Sigmoid colon (tissue), 7 donors: ENCODE measurements at places on chromosomes 4 and X. TPM values are rescaled to one million over a fixed set of nuclear protein-coding genes. Genes with fewer than 3 reads are reported as not detected.

DNA sequence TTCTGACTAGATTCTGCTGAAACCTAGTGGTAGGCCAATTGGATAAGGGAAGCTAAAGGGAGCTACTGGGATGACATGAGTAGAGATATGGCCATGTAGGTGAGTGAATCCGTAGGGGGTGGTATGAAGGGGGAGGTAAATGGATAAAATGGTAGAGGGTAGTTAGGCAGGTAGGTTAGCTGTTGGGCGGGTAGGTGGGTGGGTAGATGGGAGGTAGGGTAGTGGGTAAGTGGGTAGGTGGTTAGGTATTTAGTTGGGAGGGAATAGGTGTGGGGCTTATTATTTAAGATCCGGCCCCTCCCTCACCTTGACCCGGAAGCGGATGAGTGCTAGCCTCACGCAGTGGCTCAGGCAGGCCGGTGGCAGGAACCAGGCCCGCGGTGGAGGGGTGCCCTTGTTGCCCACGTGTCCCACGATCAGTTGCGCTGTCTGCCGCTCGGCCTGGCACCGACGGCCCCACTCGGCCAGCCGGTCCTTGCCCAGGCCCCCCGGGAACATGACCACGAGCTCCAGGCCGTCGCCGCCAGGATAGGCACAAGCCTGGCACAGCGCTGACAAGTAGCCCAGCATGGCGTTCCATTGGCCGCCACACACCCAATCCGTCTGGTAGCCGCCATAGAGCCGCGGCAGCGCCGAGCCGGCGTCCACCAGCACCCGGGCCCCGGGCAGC lies 725 bp downstream of the FAM120C start:
- H3K4me1 ChIP-seq, result no peaks in the 10 kb centered on the region
- peak; percentile 82 for DNase-seq
- H3K36me3 ChIP-seq, result no peaks in the 10 kb centered on the region

DNA sequence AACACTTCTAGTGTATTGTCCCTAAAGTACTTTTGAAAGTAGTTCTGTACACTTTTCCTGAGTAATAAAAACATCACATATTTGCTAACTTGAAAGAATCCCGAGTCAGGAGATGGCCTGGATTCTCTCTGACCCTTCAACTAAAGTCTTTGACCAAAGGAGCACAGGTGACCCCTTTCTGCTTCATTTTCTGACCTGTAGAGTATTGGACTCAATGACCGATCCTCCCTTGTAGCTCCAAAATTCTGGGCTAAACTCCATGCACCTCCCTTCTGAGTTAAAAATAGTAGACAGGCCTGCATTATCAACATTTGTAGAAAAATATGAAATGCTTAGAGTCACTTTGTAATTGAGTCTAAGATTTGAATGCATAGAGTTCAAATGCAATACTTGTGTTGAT lies 4.0 kb upstream of the TAPT1 start:
- H3K4me3 ChIP-seq, result no peak overlapping the region
- no peaks in the 10 kb centered on the region for H3K36me3 ChIP-seq
- H3K27me3 ChIP-seq, result no peaks in the 10 kb centered on the region
- no peak for DNase-seq
- peaks cover 6% of the 10 kb centered on the region for H3K4me1 ChIP-seq
- no peak overlapping the region for H3K27ac ChIP-seq

GRCh38 chr4:147578051-147578476 lies 39.1 kb upstream of the TMEM184C start:
- H3K4me1 ChIP-seq, result no peaks in the 10 kb centered on the region
- no peaks in the 10 kb centered on the region for H3K27me3 ChIP-seq
- no peak for DNase-seq
- no peaks in the 10 kb centered on the region for H3K36me3 ChIP-seq

LPAR4 gene
- 0.36 TPM for total RNA-seq

- no peak overlapping the region for H3K27ac ChIP-seq
- no peak overlapping the region for H3K4me3 ChIP-seq
- H3K4me1 ChIP-seq, result no peaks in the 10 kb centered on the region
- no peaks in the 10 kb centered on the region for H3K36me3 ChIP-seq
- DNase-seq, result no peak
These were observed 196.9 kb downstream of the NWD2 start for GRCh38 chr4:37441231-37442061.
